ENCODE measurements at places on chromosomes 6 and 20.

GRCh38 chr6:76135481-76135880 is 63.0 kb upstream of the IMPG1 start:
- DNase-seq: no peak

GRCh38 chr6:147099974-147100373 is 104.2 kb upstream of the STXBP5 start:
- DNase-seq: no peak

- no peak for DNase-seq
These were observed 42.6 kb upstream of the HMGN3 start for GRCh38 chr6:79277109-79277508.

DNA sequence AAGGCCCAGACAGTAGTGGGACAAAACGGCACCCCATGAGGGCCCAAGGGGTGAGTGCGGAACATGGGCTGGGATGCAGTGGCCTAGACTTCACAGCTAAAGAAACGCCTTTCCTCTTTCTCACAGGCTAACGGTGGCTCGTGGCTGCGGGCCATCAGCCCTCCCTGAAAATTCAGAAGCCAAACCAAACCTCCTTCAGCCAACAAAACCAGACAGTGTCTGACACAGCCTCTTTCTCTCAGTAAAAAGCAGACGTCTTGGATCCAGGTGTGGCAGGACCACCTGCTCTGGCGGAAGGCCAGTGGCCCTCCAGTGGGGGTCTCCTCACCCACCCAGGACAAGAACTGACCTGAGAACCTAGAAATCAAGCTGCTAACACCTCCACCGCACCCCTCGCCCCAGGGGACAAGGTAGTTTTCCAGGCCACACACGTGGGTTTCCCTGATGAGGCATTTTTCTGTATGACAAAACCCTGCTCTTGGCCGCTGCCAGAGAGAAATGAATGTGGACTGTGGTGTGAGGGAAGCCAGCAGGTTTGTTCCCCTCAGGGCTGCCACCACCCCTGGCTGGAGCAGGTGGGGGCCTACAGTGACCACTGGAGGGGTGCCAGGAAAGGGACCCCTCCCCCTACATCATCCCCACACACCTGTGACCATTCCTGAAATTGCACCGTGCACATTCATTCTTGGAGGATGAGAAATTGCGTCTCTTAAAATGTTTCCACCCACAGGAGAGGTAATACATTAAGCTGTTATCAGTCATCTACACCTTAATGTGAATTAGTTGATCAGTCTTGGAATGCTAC is 76.8 kb upstream of the PIM1 start:
- DNase-seq: no peak

GRCh38 chr6:145929037-145929633 is 35.0 kb downstream of the SHPRH start:
- DNase-seq: peak; percentile 2

Data from NCI-H2227 treated with DMSO at 0.1 percent for 48 hours (cell line).